Right renal pelvis (tissue), 4 donors: ENCODE measurements at places on chromosomes 5 and 9.

DNA sequence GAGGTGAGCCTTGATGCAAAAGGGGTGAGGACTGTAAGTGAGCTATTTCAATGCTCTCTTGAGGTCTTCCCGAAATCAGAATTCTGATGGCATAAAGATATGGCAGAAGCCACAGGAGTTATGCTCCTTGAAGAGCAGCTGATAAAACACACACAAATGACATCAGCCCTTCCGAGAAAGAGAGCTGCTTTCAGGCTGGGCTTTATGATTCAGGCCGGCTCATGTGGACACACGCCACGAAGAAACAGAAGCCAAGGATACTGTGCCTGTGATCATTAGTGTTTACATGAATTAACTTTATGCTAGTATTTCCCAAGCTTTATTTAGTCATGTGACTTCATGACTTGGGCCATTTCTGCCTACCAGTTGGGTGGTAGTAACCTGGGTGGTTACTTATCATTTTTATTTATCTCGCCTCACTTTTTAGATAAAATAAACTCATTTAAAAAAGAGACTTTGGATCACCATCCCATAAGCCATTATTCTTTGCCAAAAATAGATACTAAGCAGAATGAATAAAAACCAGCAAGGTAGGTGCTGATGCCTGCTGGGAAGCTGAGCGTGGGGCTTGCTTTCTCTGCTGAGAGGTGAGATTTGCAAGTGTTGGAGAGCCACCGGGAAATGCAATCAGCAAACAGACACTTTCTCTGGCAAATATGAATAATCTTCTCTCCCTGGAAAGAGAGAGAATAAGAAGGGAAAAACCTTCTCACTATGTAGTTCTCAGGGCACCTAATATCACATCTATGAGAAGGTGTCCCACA is 73.0 kb upstream of the SLC25A51 start:
- no peak for DNase-seq

GRCh38 chr9:23814243-23814642 is 11.8 kb downstream of the ELAVL2 start:
- no peak for DNase-seq

DNA sequence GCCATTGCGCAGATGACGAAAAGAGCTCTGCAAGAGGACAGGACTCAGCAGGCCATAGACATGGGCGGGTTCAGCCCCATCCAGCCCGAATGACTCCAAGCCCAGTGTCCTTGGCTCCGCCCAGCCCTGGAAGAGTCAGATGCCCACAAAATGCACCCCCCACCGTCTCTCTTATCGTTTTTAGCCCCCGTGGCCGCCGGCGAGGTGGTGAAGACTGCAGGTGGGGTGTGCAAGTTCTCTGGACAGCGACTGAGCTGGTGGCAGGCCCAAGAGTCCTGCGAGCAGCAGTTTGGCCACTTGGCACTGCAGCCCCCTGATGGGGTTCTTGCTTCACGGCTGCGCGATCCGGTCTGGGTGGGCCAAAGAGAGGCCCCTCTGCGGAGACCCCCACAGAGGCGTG is 2.1 kb downstream of the ADGRD2 start:
- DNase-seq: no peak

DNA sequence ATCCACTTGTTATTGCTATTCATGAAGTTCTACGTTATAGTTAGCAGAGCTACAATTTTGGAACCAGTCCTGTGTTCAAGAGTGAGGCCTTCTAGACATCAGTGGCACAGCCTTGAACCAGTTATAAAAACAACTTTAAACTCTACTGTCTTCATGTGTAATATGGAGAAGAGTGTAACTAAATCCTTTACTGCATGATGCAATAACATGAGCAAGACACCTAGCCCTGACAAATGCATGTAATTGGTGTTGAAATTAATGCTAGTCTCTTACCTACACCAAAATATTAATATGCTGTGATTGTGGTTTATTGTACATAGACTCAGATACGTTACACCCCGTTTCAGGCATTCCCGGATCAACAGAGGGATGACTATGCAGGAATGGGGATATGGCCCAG is 654.6 kb downstream of the IRX1 start:
- DNase-seq: no peak

DNA sequence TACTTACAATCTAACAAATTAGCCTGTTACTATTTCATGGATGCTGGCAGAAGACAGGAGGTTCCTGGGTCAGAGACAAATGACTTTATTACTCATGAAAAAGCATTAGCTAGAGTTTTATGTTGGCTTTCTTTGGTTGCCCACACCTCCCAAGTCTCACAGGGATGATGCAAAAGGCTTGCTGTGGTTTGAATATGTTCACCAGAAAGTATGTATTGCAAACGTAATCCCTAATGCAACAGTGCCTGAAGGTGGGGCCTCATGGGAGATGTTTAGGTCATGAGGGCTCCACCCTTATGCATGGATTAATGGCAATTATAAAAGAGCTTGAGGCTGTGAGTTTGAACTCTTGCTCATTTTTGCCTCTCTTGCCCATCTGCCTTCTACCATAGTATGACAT is 28.5 kb downstream of the DPYSL3 start:
- DNase-seq: no peak

DNA sequence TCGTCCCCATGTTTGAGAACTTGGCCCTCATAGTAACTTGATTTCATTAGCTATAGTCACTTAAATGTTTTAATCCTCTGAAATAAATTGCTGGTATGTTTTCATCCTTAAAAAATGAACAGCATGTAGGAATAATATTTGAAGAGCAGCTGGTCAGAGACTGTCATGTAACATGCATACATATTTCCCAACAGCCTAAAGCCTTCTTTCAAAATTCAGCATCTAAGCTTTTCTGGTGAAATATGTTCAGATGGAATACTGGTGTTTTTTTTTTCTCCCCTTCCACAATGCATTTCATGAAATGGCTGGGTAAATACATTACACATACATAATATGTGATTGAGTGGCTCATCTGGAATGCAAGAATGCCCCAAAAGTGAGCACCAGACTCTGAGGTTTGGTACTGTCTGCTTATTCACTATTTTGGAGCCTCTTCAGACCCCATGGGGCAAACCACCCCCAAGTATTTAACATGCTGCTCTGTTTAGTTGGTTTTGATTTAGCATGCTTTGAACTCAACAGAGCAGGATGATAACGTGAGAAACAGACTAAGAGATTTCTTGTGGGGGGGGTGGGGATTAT is 94.0 kb downstream of the SMARCA2 start:
- no peak for DNase-seq

- no peak for DNase-seq
Measured at GRCh38 chr9:115262952-115263351, 145.0 kb upstream of the TNC start.

DNA sequence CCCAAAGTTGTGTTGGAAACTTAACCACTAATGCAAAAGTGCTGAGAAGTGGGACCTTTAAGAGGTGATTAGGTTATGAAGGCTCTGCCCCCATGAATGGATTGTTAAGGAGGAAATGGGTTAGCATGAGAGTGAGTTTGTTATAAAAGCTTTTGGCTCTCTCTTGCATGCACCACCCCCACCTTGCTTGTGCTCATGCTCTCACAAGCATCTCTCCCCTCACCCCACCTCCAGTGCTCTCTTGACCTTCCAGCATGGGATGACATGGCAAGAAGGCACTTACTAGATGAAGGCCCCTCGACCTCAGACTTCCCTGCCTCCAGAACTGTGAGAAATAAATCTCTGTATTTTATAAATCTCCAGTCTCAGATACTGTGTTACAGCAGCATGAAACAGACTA is 52.8 kb downstream of the RICTOR start:
- no peak for DNase-seq

DNA sequence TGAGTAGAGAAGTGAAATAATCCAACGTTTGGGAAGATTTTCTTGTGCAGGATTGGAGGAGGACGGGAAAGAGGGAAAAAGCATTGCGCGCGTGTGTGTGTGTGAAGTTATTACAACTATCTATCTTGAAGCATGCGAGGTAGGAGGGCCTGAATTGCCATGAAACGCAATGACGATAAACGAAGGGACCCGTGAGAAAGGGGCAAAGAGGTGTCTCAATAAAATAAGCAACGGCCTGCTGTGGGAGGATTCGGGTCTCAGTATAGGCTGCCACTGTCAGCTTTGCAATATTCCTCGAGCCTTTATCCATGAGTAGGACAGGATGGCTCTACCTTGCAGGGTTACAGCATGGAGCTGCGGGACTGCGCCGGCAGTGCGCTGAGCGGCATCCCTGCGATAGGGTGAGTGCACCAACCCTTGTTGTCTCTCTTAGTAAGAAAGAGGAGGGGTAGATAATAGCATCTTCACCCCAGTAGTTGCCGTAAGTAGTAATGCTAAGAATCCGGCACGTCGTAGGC is 631 bp upstream of the RCL1 start:
- no peak for DNase-seq

DNA sequence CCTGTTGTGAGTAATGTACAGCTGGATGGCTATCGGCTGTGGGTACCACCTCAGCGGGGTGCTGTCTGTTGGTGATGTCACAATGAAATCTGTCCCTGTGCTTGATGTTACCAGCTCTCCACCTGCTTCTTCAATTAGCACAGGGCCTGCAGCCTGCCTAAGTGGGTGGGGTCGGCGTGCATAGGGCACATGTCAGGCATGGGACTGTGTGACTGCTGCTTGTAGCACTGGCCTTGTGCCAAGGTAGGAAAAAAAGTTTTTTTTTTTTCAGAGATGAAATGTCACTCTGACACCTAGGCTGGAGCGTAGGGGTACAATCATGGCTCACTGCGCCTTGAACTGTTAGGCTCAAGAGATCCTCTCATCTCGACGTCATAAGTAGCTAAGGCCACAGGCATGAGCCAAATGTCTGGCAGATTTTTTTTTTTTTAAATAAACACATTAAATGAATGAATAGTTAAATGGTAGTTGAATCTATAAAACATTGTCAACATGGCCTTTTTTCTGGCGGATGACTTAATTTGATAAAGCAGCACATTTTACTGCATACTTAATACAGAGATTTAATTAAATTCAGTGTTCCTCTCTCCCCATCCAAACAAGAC is 222.5 kb downstream of the NXNL2 start:
- no peak for DNase-seq

DNA sequence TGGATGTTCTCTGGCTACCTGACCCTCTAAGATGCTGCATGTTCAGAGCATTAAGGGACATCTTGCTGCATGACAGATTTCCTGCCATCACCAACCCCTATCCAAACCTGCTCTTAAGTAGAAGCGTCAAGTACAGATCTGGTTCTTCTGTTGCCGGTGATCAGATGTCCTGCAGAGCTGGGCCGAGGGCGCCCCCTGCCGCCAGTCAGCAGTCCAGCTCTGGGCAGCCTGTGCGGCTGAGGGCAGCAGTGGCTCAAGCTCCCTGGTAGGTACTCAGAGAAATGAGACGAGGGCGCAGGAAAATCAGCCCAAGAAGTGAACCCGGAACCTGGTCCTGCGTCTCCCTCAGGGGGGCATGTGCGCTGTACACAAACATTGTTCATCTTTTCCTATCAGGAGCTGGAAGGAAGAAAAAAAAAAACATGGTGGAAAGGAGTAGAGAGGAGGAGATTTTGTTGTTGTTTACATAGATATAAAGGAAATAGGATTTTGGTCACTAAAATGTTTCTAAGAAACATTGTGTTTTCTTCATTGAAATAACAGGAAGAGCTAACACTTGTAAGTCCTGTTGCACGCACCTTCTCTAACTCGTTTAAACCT is 95.8 kb downstream of the CFAP90 start:
- peak; percentile 19 for DNase-seq

DNA sequence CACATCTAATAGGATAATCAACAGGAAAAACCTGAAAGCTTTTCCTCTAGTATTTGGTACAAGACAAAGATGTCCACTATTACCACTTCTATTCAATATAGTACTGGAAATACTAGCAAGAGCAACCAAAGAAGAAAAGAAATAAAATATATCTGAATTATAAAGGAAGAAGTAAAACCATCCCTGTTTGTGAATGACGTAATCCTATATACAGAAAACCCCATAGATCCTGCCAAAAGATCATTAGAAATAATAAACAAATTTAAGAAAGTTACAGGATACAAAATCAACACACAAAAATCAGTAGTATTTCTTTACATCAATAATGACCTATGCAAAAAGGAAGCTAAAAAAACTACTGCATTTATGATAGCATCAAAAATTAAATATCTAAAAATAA is 1191.3 kb upstream of the C9orf72 start:
- DNase-seq: no peak

- DNase-seq: peak; percentile 56
Measured at GRCh38 chr9:38088006-38088925, 19.2 kb upstream of the SHB start.

GRCh38 chr9:99731950-99732349 is 89.7 kb upstream of the NR4A3 start:
- DNase-seq: no peak

- no peak for DNase-seq
Measured at GRCh38 chr5:149267241-149267973, 4.3 kb upstream of the AFAP1L1 start.

DNA sequence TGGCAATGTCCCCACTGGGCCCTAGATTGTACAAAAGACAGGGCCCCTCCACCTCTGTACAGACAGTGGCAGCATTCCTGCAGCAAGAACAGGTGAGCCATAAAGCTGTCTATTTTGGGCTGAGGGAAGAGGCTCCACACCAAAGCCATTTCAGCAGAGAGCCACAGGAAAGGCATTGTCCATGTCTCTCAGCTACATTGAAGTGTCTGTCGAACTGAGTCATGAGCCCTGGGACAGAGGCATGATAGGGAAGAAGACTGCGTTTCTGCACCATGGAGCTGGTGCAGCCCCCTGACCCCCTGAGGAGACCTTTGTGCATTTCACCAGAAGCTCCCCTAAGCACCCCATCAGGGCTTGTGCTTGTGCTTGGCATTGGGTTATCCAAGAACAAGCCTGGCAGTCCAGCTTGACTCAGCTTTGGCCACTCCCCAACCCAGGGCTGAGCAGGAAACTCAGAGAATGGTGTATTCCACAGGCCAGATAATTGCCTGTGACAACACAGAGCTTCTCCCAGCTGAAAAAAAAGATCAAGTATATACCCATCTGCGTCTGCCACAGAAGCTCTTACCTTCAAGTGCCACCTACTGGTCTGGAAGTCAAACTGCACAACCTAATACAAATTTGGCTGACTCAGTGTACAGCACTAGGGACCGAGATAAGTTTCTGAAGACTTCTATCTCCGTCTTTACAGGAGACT is 5.9 kb upstream of the FRMD3 start:
- no peak for DNase-seq

DNA sequence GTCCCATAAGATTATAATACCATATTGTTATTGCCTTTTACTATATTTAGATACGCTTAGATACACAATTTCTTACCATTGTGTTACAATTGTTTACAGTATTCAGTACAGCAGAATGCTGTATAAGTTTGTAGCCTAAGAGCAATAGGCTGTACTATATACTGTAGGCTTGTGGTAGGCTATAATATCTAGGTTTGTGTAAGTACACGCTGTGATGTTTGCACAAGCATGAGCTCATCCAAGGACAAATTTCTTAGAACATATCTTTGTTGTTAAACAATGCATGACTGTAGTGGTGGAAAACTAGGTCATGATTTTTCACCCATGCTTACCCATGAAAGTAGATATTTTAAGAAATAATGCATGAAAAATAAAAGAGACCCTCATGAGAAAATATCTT is 509.4 kb upstream of the CDH18 start:
- DNase-seq: no peak
